ENCODE measurements at places on chromosomes 13 and 19.
A peak's percentile ranks its signal among the peaks of the same experiment; 100 is the strongest.

- DNase-seq, result no peak
These were observed 364.7 kb downstream of the ENOX1 start for GRCh38 chr13:43422116-43422515.

- no peak for DNase-seq
These were observed 3.8 kb downstream of the TNNT1 start for GRCh38 chr19:55145232-55145631.

GRCh38 chr13:36430247-36431203 is 1.8 kb upstream of the CCNA1 start:
- no peak for DNase-seq

- DNase-seq, result no peak
These were observed 57.9 kb downstream of the RFC3 start for GRCh38 chr13:33875618-33876401.

DNA sequence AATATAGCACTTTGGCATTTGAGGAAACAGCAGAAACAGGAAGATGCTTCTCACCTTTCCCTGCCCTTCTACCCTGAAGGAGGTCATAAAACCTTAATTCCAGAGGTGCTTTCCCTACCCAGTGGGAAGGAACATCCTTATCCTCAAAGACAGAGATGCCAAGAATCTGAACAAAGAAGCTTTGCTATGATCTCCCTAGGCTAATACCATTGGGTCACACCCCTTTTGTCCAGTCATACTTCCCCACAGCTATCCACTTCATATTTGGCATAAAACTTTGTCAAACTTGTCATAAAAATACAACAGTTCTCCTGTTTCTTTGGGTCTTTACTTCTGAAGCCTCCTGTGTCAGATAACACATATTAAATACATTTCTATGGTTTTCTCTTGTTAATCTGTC is 21.7 kb upstream of the RXFP2 start:
- no peak for DNase-seq

GRCh38 chr19:44987148-44987675 is 14.1 kb upstream of the RELB start:
- no peak for DNase-seq

GRCh38 chr19:48899781-48900476 is at the start of gene NUCB1:
Gene NUCB1, plus strand, starts transcription at chr19:48900312. Its CDS starts 485 bp downstream, at chr19:48900797.
- DNase-seq, result peak; percentile 98

DNA sequence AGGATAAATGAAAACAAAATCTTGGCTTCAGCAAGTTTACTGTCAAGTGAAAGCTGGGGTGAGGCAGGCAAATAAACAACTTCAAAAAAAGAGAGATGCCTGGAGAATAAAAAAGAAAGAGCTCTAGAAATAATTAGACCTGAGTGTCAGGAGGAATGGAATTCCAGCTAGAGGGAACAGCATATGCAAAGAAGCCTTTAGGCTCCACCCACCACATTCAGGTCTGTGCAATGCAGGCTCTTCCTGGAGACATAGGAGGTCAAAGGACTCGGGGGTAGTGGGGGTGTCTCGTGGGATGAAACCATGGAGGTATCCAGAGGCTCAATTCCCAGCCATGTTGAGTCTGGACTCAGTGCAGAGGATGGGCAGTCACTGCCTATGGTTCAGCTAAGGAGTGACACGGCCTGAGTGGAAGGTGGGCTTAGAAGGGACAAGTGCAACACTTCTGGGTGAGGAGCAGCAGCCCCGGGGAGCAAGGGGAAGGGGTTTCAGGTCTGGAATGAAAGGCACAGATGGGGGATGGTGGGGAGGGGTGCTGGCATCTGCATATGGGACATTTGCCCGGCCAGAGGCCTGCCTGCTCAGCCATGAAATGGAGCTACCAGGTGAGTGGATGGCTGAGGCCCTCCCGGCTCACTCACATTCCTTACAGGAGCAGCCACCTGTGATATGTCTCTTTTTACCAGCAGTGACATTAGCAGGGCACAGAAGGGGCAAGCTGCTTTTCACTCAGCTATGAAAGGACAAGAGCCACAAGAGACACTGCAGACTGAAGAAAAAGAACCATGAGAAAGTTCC is 12.3 kb downstream of the LATS2 start:
- no peak for DNase-seq

- no peak for DNase-seq
These were observed 23.3 kb downstream of the PBX4 start for GRCh38 chr19:19595171-19595701.

GRCh38 chr19:54473071-54473891 is at the start of gene CDC42EP5:
Gene CDC42EP5, minus strand, starts transcription at chr19:54473296. Its CDS starts 7,749 bp downstream, at chr19:54465547.
- DNase-seq, result no peak

DNA sequence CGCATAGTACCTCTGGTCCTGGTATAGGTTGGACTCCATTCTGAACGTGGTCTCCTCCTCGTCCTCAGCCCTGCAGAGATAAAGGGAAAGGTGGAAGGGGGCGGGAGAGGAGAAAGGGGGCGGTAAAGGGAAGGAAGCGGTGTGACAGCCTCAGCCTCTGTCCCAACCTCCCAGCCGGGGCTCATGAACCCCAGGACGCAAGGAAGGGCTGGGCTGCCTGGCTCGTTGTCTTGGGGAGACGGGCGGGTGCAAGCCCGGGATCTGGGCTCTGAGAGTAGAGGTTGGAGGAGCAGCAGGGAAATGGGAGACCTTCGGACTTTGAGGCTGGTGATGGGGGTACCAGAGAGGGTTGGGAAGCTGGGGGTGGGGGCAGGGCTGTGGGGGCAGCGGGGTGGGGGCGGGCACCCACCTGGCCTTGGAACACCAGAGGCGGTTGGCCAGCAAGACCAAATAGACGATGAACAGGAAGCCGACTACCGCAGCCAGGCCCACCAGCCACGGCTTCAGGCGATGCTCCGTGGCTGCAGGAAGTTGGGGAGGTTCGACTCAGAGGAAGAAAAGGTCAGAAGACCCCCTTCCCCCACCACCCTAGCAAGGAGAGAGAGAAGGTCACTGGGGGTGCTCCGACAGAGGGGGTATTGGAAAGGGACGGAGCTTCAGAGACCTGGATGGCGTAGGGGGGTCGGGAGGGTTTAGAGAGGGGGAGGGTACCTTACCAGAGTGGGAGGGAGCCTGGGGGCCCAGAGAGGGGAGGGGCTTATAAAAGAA is 1.7 kb downstream of the SMIM24 start:
- no peak for DNase-seq

- no peak for DNase-seq
These were observed 86.9 kb downstream of the CRYL1 start for GRCh38 chr13:20438801-20439200.

GRCh38 chr19:42134535-42135070 is 2.4 kb upstream of the POU2F2 start:
- no peak for DNase-seq

DNA sequence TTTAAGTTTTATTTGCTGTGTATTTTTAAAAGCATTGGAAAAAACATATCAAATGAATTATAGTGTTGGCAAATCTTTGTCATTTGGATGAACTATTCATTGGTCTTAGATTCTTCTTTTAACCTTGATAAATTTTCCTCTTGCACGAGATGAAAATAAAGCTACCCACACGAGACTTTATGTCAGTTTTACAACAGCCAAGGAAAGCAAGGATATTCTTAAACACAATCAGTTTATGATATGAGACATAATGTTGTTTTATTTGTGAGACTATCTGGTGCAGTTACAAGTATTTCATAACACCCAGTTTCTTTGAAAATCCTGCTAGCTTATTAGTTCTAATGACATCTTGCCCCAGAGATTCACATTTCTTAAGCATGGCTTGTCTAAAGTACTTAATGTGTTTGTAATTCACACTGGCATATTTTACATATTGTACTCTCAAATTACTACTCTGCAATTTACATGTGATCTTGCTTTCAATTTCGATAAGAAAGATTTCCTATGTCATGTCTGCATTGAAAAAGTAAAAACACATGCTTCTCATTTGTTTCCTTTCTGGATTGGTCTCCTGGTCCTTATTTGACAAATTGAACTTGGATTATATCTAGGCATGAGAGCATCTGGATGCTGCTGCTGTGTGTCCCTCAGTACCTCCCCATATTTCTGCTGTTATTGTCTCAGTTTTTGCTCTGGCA is 955.5 kb upstream of the PCDH9 start:
- DNase-seq, result no peak

DNA sequence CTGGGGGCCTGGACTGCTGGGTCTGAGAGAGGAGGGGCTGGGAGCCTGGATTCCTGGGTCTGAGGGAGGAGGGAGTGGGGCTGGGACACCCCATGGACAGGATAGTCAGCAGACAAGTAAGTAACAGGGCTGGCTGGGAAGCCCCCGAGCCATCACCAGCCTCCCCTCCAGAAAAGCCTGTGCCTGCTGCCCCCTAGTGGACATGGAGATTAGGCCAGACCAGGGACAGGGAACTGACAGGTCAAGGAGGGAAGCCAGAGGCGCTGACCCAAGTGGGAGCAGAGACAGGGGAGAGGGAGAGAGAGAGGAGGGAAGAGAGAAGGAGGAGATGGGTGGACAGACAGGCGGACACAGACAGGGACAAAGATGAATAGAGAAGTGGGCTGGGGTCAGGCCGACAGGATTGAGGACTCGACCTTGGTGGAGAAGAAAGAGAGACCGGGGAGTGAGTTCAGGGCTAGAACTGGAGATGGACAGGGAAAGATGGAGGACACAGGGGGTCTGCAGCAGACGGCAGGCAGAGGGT is 6.7 kb upstream of the ERFL start:
- peak; percentile 84 for DNase-seq

- no peak for DNase-seq
These were observed 8.2 kb downstream of the SMIM24 start for GRCh38 chr19:3471954-3472655.

DNA sequence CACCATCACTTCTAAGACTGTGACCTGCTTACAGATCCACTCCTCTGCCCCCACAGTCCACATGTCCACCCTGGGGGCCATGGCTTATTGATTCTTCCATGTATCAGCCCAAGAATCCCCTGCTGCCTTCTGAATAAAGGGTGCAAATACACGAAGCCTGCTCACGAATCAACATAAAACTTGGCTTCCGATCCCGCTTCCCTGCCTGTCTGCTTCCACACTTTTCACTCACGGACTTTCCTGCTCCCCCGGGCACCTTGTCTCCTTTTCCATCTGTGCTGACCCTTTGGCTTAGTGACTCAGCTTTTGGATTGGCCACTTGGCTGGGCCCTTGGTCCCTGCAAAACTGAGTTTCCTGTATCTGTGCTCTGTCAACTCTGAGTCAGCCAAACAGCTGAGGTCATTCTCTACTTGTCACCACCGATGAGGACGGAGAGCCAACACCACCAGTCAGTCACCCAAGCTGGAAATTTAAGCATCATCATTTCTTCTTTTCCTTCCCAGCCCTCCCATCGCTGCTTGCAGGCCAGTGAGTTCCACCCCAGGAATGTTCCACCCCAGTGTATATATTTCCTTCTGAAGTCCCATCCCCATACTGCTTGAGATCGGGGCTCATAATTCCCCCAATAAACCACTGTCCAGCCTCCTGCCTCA is 11.4 kb upstream of the USP12 start:
- DNase-seq, result no peak
